ENCODE measurements at places on chromosomes 6 and 20. TPM values are rescaled to one million over a fixed set of nuclear protein-coding genes. Genes with fewer than 3 reads are reported as not detected.

GRCh38 chr6:69881322-69882151 is 15.2 kb downstream of the COL19A1 start:
- no peaks in the 10 kb centered on the region for H3K36me3 ChIP-seq
- H3K4me1 ChIP-seq = no peaks in the 10 kb centered on the region
- no peak overlapping the region for H3K4me3 ChIP-seq

GRCh38 chr6:363291-363690 is 28.3 kb upstream of the IRF4 start:
- no peaks in the 10 kb centered on the region for H3K27me3 ChIP-seq
- DNase-seq = no peak
- no peak overlapping the region for H3K27ac ChIP-seq
- H3K36me3 ChIP-seq = no peaks in the 10 kb centered on the region
- H3K4me1 ChIP-seq = no peaks in the 10 kb centered on the region
- no peak overlapping the region for H3K4me3 ChIP-seq

DNA sequence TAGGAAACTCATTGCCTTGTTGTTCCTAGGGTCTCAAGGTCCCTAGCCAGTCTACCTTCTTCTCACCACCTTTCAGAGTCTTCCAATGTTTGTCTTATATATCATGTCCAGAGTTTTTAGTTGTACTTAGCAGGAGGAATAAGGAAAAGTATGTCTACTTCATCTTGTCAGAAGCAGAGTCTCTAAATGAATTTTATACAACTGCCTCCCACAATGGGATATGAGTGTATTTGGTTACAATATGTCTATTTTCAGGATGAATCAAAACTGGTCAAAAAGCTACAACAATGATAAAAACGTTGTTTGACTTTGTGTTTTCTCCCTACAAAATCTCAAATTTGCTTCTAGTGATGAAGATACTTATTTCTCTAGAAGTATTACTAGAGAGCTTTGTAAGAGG is 7.0 kb downstream of the GLO1 start:
- no peak overlapping the region for H3K4me3 ChIP-seq
- H3K27me3 ChIP-seq = no peaks in the 10 kb centered on the region
- no peak overlapping the region for H3K27ac ChIP-seq
- no peaks in the 10 kb centered on the region for H3K36me3 ChIP-seq
- no peak for DNase-seq

- H3K27ac ChIP-seq = no peak overlapping the region
- no peaks in the 10 kb centered on the region for H3K27me3 ChIP-seq
- DNase-seq = no peak
- no peak overlapping the region for H3K4me3 ChIP-seq
- no peaks in the 10 kb centered on the region for H3K4me1 ChIP-seq
Measured at GRCh38 chr6:17585766-17586490, 14.2 kb upstream of the FAM8A1 start.

DNA sequence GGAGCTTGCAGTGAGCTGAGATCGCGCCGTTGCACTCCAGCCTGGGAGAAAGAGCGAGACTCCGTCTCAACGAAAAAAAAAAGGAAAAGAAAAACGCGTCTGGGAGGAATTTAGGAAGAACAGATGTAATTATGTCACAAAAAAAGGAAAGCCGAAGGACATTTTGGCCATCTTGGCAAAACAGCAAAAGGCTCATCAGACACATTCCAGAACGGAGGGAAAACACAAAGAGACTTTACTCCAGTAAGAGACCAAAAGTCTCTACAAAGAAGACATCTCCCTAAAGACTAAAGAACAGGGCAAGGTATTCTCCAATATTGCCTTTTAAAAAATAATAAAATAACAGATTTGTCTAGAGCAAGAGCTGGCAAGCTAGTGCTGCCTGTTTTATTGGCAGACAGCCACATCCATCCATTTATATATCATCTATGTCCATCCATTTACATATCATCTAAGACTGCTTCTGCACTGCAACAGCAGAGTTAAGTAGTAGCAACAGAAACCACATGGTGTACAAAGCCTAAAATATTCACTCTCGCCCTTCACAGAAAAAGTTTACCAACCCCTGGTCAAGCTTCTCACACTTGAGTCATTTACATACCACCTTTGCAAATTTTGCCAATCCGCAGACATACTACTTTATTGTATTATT is 133.9 kb downstream of the ZMYND8 start:
- no peak overlapping the region for H3K4me3 ChIP-seq
- no peaks in the 10 kb centered on the region for H3K27me3 ChIP-seq
- H3K27ac ChIP-seq = no peak overlapping the region
- DNase-seq = no peak
- no peaks in the 10 kb centered on the region for H3K4me1 ChIP-seq

DNA sequence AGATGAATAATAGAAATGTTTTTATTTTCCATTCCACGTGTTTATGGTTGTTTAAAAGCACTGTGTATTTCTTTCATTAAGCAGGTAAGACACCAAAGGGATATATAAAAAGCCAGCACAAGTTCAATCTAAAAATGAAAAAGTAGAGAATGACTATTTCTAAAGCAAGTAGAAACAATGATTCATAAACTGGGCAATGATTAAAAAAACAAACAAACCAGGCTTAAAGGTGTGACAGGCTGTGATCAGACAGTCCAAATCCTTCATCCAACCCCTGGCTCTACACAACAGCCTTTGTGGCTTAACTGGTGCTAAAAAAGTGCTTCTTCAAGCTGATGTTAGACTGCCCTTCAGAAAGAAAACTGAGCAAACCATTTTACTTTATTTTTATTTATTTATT is 45.7 kb upstream of the TSHZ2 start:
- no peaks in the 10 kb centered on the region for H3K36me3 ChIP-seq
- DNase-seq = no peak
- no peak overlapping the region for H3K27ac ChIP-seq
- no peaks in the 10 kb centered on the region for H3K27me3 ChIP-seq
- H3K4me1 ChIP-seq = no peaks in the 10 kb centered on the region

- no peaks in the 10 kb centered on the region for H3K4me1 ChIP-seq
- no peak for DNase-seq
- H3K36me3 ChIP-seq = no peaks in the 10 kb centered on the region
- H3K4me3 ChIP-seq = no peak overlapping the region
Measured at GRCh38 chr6:16722630-16723029, 38.6 kb downstream of the ATXN1 start.

GRCh38 chr6:43983632-43984031 is 143.6 kb downstream of the MRPL14 start:
- H3K27ac ChIP-seq = no peak overlapping the region
- DNase-seq = no peak
- no peaks in the 10 kb centered on the region for H3K36me3 ChIP-seq
- H3K4me3 ChIP-seq = no peak overlapping the region
- H3K4me1 ChIP-seq = no peaks in the 10 kb centered on the region

DNA sequence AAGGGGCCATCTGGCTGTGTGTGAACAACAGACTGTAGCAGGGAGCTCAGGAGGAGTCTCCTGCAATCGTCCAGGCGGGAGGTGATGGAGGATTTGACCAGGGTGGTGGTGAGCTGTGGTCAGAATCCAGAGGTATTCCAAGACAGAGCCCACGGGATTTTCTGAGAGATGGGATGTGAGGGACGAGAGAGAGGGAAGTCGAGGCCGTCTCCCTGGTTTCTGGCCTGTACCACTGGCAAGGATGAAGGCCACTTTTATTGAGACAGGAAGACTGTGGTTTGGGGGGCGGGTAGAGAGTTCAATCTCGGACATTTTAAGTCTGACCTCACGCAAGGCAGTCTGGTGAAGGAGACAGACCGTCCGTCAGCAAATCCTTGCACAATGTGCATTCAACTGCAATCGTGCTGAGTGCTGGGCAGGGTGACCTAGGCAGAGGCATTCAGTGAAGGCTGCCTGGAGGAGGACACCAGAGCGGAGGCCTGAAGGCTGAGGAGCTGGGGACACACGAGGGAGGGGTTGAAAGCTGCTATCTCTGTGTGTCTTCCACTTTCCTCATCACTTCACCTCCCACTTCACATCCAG is 53.9 kb downstream of the PREX1 start:
- H3K4me1 ChIP-seq = no peaks in the 10 kb centered on the region
- H3K36me3 ChIP-seq = no peaks in the 10 kb centered on the region
- H3K27me3 ChIP-seq = no peaks in the 10 kb centered on the region
- DNase-seq = peak; percentile 80
- H3K4me3 ChIP-seq = no peak overlapping the region
- no peak overlapping the region for H3K27ac ChIP-seq

- no peaks in the 10 kb centered on the region for H3K27me3 ChIP-seq
- no peak overlapping the region for H3K4me3 ChIP-seq
- no peak for DNase-seq
- H3K4me1 ChIP-seq = no peaks in the 10 kb centered on the region
- no peaks in the 10 kb centered on the region for H3K36me3 ChIP-seq
Measured at GRCh38 chr6:30359276-30359675, 14.3 kb downstream of the RPP21 start.

- H3K36me3 ChIP-seq = no peaks in the 10 kb centered on the region
- no peaks in the 10 kb centered on the region for H3K4me1 ChIP-seq
- no peak overlapping the region for H3K4me3 ChIP-seq
- H3K27ac ChIP-seq = no peak overlapping the region
- no peak for DNase-seq
Measured at GRCh38 chr6:22343864-22344263, 47.0 kb upstream of the PRL start.

- no peak overlapping the region for H3K27ac ChIP-seq
- DNase-seq = no peak
- H3K27me3 ChIP-seq = no peaks in the 10 kb centered on the region
- no peaks in the 10 kb centered on the region for H3K36me3 ChIP-seq
- H3K4me1 ChIP-seq = no peaks in the 10 kb centered on the region
- no peak overlapping the region for H3K4me3 ChIP-seq
Measured at GRCh38 chr20:46682063-46682821, 7.0 kb downstream of the TP53RK start.

- peak; percentile 71 for DNase-seq
- no peak overlapping the region for H3K4me3 ChIP-seq
- no peaks in the 10 kb centered on the region for H3K27me3 ChIP-seq
- H3K4me1 ChIP-seq = no peaks in the 10 kb centered on the region
- no peak overlapping the region for H3K27ac ChIP-seq
Measured at GRCh38 chr20:63457737-63458136, 14.7 kb downstream of the KCNQ2 start.

DNA sequence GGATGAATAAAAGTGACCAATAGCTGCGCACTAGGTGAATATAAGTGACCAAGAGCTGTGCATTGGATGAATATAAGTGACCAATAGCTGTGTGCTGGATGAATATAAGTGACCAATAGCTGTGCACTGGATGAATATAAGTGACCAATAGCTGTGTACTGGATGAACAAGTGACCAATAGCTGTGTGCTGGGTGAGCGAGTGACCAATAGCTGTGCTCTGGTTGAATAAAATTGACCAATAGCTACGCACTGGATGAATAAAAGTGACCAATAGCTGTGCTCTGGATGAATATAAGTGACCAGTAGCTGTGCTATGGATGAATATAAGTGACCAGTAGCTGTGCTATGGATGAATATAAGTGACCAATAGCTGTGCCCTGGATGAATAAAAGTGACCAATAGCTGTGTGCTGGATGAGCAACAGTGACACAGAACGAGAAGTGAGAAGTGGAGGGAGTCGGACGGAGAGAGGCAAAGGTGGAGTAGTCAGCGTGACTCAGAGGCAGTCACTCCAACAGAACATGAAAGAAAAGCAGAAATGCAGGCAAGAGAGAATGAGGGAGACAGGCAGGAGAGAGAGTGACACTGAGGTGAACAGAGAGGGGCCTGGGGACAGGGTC is 38.5 kb downstream of the RBM38 start:
- no peak for DNase-seq
- H3K27me3 ChIP-seq = no peaks in the 10 kb centered on the region
- no peaks in the 10 kb centered on the region for H3K36me3 ChIP-seq
- no peak overlapping the region for H3K4me3 ChIP-seq
- peaks cover 2% of the 10 kb centered on the region for H3K4me1 ChIP-seq

DNA sequence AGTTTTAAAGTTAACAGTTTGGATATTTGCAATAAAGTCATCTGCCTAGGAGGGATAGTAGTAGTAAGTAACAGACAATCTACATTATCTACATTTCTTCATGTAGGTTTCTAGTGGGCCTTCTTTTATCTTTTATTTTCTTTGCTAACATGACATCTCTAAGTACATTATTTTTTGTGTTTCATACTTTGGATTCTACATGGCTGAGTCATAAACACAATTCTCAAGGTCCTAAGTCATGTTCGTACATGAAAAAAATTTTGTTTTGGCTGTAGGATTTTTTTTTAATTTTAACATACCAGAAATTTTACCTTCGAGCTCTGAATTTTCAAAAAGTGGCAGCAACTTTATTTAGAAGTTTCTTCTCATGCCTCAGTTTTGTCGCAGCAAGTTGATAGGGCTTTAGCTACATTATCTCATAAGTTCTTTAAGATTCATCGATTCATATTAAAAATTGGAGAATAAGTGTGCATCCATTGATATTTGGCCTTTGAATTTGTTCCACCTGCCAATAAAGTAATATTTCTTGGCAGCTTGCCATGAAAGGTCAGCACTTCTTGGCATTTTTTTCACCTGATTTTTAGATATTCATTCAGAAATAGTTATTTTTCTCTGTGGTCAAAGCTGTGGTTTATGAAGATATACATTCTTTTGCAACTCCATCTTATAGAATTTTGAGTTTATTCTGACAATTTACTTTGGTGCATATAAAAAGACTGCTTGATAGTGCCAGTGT is 146.2 kb downstream of the GRIK2 start:
- DNase-seq = no peak
- H3K36me3 ChIP-seq = no peaks in the 10 kb centered on the region
- H3K4me1 ChIP-seq = no peaks in the 10 kb centered on the region
- no peak overlapping the region for H3K27ac ChIP-seq

DNA sequence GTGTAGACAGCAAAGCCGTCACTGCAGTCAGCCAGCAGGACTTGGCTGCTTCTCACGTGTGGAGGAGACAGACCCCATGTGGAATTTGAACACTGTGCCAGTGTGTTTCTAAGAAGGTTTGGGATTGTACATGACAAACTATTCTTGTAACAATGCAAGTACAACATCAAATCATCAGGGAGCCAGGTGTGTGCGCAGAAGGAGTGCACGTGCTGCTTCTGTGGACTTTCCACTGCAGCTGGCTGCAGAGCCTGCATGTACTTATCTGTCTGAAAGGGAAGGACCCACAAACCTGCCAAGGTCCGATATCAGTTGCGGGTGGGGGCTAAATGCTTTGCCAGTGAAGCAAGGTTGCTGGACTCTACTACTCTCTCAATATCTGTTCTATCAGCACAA is 211.6 kb downstream of the WDR27 start:
- no peak overlapping the region for H3K27ac ChIP-seq
- H3K4me3 ChIP-seq = no peak overlapping the region
- peaks cover 7% of the 10 kb centered on the region for H3K4me1 ChIP-seq
- no peaks in the 10 kb centered on the region for H3K36me3 ChIP-seq

GRCh38 chr6:140441256-140441655 is 1066.8 kb upstream of the CITED2 start:
- no peak overlapping the region for H3K4me3 ChIP-seq
- no peaks in the 10 kb centered on the region for H3K4me1 ChIP-seq
- no peak overlapping the region for H3K27ac ChIP-seq
- no peaks in the 10 kb centered on the region for H3K36me3 ChIP-seq
- H3K27me3 ChIP-seq = no peaks in the 10 kb centered on the region

GRCh38 chr20:59470521-59470920 is 133.8 kb upstream of the PHACTR3 start:
- no peaks in the 10 kb centered on the region for H3K4me1 ChIP-seq
- no peak overlapping the region for H3K27ac ChIP-seq
- no peaks in the 10 kb centered on the region for H3K36me3 ChIP-seq
- no peaks in the 10 kb centered on the region for H3K27me3 ChIP-seq
- no peak for DNase-seq

Gene ATXN1
- total RNA-seq = 85.5 TPM

Gene GSTA1
- 1.7 TPM for total RNA-seq

Gene GMPR
- 17.3 TPM for total RNA-seq

Gene TP53INP2
- total RNA-seq = 29.7 TPM

Gene SIRPB1
- total RNA-seq = 3.1 TPM

Gene FOXP4
- total RNA-seq = 31.6 TPM

Gene RGS19
- 20.1 TPM for total RNA-seq

Gene CCM2L
- 7.4 TPM for total RNA-seq

Gene PTK7
- total RNA-seq = 9.6 TPM

Gene BTN1A1
- not detected for total RNA-seq

Gene PRICKLE4
- 8.8 TPM for total RNA-seq

Gene CLDN20
- not detected for total RNA-seq

Gene GJA10
- not detected for total RNA-seq

Gene CDH4
- total RNA-seq = 0.10 TPM
